ENCODE measurements at places on chromosomes 2 and 18.

GRCh38 chr2:184562532-184562931, 35.8 kb upstream of the ZNF804A start:
- DNase-seq = no peak

GRCh38 chr18:79926715-79927606, 24.5 kb downstream of the SLC66A2 start:
- DNase-seq = no peak

- no peak for DNase-seq
These were observed 158.4 kb downstream of the ATP9B start for GRCh38 chr18:79227621-79228020.

GRCh38 chr2:128306931-128307460, 11.7 kb downstream of the HS6ST1 start:
- DNase-seq = no peak

GRCh38 chr2:98175811-98176210, 88.8 kb downstream of the VWA3B start:
- no peak for DNase-seq

- no peak for DNase-seq
These were observed 163.1 kb downstream of the STK39 start for GRCh38 chr2:168084288-168084687.

DNA sequence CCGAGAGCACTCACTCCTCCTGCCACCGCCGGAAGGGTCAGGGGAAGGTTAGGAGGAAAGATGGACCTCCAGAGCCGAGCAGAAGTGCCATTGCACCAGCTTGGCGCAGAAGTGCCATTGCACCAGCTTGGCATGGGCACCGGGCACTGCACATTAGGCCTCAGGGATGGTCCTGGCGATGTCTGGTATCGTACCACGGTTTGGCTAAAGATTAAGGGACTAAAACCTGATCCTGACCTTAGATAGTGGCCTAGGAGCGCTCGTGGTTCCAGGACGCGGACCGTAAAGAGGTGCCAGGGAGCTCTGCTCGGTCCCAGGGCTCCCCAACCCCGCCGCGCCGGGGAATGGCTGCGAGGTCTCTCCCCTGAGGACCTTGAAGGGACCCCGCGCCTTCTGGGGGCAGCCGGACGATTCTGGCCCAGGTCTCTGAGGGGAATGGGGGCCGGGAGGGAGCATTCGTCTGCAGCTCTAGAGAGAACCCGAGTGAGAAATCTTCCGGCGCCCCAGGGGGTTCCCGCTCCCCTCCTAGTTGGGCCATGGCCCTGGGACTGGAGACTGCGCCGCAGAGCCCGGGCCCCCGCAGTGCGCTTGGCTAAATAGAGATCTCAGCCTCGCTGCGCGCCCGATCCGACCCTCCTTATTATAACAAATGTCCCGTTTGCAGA, 1.8 kb downstream of the PAX8 start:
- DNase-seq = no peak

DNA sequence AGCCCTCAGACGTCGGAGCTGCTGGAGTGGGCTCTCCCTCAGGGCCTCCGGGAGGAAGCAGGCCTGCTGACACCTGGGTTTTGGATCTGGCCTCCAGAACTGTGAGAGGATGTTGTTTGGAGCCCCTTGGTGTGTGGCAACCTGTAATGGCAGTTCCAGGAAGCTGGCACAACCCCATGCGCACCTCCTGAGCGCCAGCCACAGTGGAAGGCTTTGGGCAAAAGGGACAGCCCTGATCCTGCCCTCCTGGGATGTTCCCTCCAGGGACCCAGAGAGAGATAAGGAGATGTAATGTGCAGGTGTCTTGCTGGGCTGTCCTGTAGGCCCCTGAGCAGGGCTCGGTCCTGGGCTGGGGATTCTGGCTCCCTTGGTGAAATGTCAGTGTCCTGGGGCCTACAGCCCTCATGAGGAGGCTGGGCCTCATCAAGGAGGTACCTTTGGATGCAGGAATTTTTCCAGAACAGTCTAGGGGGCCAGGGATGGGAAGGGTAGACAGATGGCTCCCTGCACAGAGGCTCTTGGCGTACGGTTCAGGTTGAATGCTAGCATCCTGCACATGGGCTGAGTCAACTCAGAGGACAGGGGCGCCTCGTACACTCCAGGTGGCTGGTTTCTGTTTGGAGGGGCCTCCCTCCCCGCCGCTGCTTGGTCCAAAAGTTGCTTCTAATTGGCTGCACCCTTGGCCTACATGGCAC, 61.1 kb downstream of the ASB1 start:
- DNase-seq = no peak

GRCh38 chr2:207289295-207290018, 123.7 kb upstream of the KLF7 start:
- DNase-seq = no peak

DNA sequence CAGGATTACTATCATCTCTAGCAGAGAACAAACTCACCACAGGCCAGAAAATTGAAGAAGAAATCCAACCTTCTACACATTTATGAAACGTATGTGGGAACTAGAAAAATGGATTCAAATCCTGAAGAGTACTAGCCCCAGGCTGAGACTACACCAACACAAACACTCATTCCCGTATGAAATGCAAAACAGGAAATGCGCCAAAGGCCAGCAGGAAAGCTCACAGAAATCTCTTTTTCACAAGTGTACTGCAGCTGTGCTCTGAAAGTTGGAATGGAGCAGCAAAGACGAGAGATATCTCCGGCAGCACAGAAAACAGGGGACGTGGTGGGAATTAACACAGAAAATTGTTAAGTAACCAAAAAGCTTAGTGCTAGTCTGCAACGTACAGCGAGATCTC, 913.5 kb downstream of the TDRD15 start:
- DNase-seq = no peak

DNA sequence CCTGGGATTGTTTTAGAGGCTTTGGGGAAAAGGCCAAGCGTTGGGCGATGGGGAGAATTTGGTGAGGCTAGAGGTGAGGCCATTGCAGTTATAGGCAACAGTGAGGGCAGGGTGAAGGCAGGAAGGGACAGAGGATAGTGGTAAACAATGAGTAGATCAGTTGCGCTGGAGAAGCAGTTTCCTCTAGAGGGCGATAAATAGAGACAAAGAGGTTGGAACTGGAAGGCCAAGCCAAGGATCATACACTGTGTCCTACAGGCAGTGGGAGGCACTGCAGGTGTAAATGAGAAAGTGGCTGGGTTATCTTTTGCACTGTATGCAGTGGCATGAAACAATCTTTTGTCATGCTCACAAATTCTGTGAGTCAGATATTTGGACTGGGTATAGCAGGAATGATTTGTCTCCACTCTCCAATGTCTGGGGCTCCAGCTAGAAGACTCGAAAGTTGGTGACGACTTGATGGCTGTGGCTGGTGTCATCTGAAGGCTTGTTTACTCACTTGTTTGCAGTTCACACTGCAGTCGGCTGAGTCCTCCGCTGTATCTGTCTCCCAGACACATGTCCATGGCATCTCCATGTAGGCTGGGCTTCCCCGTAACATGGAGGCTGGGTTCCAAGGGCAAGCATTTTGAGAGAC, 82.1 kb downstream of the TNP1 start:
- peak; percentile 72 for DNase-seq

DNA sequence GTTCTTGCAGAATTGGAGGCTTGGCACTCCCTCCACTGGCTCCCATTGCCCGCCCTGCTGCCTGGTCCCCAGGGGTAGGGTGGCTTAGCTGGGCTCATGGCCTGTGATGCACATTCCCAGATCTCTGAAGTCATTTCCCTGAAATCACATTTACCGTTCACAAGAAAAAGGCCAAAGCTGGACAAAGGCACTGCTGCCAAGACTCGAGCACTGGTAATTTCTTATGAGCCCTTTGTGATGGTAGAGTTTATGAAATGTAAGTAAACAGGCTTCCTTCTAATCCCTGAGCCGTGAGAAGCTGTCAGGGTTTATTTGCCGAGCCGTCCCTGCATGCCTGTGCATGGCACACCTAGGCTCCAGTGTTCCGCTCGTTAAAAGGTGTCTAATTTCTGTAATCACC, 247.2 kb upstream of the EPAS1 start:
- DNase-seq = no peak

- DNase-seq = no peak
These were observed 121.9 kb downstream of the CABLES1 start for GRCh38 chr18:23257137-23257536.

GRCh38 chr2:8528863-8529262, 153.0 kb upstream of the ID2 start:
- DNase-seq = no peak

DNA sequence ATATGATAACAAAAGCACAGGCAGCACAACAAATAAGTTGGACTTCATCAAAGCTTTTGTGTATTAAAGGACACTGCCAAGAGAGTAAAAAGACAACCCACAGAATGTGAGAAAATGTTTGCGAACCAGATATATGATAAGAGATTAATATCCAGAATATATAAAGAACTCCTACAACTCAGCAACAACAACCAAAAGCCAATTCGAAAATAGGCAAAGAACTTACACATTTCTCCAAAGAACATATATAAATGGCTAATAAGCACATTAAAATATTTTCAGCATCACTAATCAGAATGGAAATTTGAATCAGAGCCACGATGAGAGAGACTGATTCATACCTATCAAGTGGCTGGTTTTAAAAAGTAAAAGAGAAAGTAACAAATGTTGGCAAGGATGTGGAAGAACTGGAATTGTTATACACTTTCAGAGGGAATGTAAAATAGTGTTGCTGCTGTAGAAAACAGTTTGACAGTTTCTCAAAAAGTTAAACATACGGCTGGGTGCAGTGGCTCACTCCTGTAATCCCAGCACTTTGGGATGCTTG, 25.2 kb downstream of the EPB41L5 start:
- no peak for DNase-seq

- DNase-seq = no peak
These were observed 285.8 kb upstream of the GYPC start for GRCh38 chr2:126370201-126370600.

GRCh38 chr2:74444498-74445318, 3.0 kb upstream of the RTKN start:
- DNase-seq = no peak

GRCh38 chr18:76993573-76993972, 139.0 kb downstream of the MBP start:
- DNase-seq = no peak

DNA sequence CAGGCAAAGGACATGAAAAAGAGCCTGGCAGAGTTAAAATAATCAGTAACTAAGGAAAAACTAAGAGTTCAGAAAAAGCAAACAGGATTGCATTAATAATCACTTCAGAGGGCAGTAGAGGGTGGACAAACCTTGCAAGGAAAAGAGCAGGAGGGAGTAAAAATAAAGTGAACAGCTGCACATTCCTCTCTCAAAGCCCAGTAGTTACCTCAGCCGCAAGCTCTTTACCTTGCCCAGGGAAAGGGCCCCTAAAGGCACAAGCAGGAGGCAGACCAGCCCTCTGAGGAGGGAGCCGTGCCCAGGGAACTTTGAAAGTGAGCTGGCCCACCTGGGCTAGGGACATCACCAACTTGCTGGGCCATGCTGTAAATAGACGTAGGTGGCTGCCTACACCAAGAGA, 196.9 kb downstream of the C1D start:
- DNase-seq = no peak

DNA sequence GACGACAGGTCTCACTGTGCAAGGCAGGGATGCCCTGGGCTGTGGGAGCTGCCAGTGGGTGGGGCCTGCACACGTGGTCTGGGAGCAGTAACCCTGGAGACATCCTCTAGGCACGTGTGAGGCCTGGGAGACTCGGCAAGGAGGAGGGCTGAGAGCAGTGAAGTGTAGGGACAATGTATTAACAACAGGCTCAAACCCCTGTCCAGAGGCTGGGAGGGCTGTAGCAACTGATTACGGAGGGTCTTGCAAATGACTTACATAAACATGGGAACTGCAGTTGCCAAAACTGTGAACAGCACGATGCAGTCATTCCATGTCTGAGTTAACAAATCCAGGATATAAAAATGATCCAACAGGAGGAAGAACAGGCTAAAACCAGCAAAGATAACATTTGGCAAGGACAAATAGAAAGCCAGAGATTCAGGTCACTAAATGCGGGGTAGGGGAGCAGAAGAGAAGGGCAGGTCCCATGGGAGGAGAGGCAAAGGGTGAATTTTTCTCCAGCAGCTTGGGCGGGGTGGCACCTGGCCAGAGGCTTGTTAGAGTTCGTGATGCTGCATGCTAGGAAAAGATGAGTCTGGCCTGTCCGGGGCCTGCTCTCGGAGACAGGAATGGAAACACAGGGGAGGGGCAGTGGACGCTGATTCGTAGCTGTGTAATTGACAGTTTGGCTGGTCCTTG, 44.9 kb downstream of the CYP27C1 start:
- no peak for DNase-seq
